HS-5 (cell line): ENCODE measurements at places on chromosomes 1 and 21.

- DNase-seq = no peak
These were observed 40.3 kb downstream of the RGS5 start for GRCh38 chr1:163162381-163162914.

GRCh38 chr1:76140227-76140626, 65.7 kb downstream of the ST6GALNAC3 start:
- DNase-seq = no peak

DNA sequence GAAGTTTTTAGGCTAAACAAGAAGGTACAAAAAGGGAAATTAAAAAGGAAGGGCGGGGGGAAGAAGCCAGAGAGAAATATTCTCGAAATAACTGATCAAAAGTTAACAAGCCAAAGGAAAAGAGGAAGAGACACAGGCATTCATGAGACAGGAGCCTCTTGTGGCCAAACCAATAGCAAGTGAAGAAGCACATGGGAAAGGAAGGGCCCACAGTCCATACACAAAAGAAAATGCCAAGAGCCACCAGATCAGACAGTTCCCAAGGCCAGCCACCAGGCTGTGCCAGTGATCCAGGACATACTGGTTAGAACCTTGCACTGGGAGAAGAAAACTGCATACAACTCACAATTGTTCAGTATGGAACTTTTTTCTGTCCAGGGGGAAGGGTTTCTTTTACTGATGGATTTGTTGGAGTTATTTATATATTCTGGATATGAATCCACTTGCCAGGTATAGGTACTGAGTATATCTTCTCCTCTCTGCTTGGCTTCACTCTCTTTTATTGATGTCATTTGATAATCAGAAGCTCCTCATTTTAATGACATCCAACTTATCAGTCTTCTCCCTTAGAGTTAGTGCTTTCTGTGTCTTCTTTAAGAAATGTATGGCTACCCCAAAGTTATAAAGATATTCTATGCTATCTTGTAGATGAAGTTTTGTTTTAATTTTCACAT, 76.8 kb downstream of the CD46 start:
- DNase-seq = peak; percentile 58

DNA sequence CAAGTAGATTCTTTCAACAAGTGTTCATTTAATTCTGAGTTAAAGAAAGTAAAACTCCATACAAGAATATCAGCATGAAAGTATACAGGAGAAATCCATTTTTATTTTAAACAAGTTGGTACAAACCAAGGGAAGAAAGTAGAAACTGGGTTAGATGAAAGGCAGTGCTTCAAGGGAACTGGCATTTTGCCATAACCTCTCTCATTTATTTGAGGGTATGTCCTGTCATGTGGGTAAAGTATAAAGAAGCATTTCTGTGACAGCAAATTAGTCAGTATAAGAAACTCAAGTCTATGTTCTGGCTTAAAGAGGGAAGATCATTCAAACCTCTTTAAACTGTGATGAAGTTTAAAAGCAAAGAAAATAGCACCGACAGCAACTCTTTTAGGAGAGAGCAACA, 32.0 kb downstream of the OLFM3 start:
- DNase-seq = no peak

DNA sequence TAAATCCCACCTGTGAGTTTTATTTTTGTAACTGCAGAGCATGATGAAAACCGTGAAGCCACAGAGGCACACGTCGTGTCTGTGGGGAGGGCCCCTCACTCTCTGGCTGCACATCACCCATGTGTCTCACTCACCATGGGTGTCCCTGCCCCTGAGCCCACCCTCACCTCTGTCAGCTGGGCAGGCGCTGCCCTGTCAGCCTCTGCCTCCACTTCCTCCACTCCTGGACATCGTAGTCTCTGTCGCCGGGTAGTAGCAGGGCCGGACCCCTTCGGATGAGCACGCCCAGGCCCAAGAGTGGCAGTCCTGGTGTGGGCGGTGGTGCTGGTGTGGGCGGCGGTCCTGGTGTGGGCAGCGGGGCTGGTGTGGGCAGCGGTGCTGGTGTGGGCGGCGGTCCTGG, 37.3 kb downstream of the COL18A1 start:
- no peak for DNase-seq
